ENCODE measurements at places on chromosomes 1 and 21. TPM values are rescaled to one million over a fixed set of nuclear protein-coding genes. Genes with fewer than 3 reads are reported as not detected.

ICOSLG gene
- total RNA-seq = 0.92 TPM

DNA sequence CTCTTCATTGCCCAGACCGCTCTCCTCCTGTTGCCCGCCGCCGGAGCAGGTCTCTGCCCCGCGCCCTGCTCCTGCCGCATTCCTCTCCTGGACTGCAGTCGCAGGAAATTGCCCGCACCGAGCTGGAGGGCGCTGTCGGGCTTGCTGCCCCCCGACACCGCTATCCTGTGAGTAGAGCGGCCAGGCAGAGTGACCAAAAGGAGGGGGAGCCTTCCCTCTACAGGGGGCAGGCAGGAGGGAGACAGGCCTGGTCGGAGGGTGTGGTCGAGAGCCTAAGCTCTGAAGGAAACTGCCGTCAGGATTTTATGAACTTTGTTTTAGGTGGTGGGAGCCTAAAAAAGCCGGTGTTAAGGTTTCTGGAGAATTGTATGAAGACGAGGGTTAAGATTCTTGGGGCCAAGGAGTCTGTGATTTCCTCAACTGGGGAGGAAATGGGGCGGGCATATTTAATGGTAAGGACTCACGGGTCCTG lies 517 bp downstream of the LRIG2 start:
- peak overlapping the region; percentile 92 for H3K4me3 ChIP-seq
- H3K36me3 ChIP-seq = peaks cover 12% of the 10 kb centered on the region
- no peak for DNase-seq

GRCh38 chr1:212858461-212859265 lies 588 bp downstream of the FLVCR1 start:
- peaks cover 19% of the 10 kb centered on the region for H3K4me1 ChIP-seq
- DNase-seq = peak; percentile 19
- peak overlapping the region; percentile 95 for H3K27ac ChIP-seq
- peaks cover 15% of the 10 kb centered on the region for H3K36me3 ChIP-seq
- no peak overlapping the region for H3K4me3 ChIP-seq

DNA sequence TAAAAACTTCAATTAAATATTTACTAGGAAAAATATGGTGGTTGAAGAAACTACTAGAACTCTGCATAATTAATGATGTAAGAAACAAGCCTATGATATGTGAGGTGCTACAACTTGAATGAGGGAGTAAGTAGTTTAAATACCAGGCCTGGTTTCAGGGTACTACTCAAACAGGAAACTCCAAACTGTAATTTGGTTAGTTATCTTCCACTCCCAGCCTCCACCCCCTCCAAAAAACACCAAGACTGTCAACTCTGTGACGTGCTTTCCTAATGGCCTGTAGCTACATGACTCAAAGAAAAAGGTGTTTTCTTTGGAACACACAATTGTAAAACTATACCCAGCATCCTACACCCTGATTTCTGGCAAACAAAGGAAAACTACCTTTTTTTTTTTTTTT lies 55.9 kb upstream of the RCC1 start:
- no peaks in the 10 kb centered on the region for H3K27me3 ChIP-seq
- H3K4me3 ChIP-seq = no peak overlapping the region
- DNase-seq = peak; percentile 58
- H3K36me3 ChIP-seq = peaks cover 2% of the 10 kb centered on the region
- peak overlapping the region; percentile 67 for H3K27ac ChIP-seq
- peaks cover 28% of the 10 kb centered on the region for H3K4me1 ChIP-seq

GRCh38 chr1:29397981-29398380 lies 161.7 kb downstream of the PTPRU start:
- peaks cover 3% of the 10 kb centered on the region for H3K27me3 ChIP-seq
- no peak for DNase-seq
- H3K27ac ChIP-seq = no peak overlapping the region
- H3K36me3 ChIP-seq = no peaks in the 10 kb centered on the region
- no peak overlapping the region for H3K4me3 ChIP-seq
- H3K4me1 ChIP-seq = no peaks in the 10 kb centered on the region

- no peak overlapping the region for H3K4me3 ChIP-seq
- no peak for DNase-seq
- H3K36me3 ChIP-seq = no peaks in the 10 kb centered on the region
- no peaks in the 10 kb centered on the region for H3K4me1 ChIP-seq
These were observed 47.7 kb downstream of the ETS2 start for GRCh38 chr21:38853421-38853919.
